ENCODE measurements at places on chromosomes 3 and 15. TPM values are rescaled to one million over a fixed set of nuclear protein-coding genes. Genes with fewer than 3 reads are reported as not detected.
A peak's percentile ranks its signal among the peaks of the same experiment; 100 is the strongest.

DNA sequence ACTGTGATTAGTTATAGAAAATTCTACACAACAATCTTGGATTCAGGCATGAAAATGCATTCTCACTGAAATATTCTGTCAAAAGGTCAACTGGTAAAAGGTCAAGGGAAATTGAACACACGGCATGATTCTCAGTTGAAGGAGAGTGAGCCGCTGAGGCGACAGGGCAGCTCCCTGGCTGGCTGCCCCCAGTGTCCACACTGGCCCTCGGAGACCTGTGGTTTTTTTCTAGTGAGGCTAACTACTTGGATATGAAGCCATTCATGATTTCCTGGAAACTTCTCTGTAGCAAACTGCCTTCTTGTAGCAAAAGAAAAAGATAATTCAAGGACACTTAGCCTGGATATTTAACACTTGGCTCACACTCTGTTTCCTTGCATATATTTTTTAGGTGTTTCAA, 37.2 kb downstream of the AADACL2 start:
- H3K27me3 ChIP-seq, result no peaks in the 10 kb centered on the region
- peaks cover 36% of the 10 kb centered on the region for H3K4me1 ChIP-seq
- H3K4me3 ChIP-seq, result no peak overlapping the region
- H3K36me3 ChIP-seq, result no peaks in the 10 kb centered on the region

DNA sequence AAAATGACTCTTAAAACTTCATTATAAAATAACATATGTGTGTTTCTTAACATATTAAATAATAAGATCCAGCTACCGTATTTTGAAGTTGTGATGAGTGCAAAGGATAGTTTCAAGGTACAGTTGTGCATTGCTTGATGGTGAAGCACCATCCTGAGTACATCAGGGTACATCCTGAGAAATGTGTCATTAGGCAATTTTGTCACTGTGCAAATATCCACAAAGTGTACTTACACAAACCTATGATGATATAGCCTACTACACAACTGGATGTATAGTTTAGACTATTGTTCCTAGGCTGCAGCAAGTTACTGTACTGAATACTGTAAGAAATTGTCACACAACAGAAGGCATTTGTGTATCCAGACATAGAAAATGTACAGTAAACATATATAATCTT, 20.8 kb upstream of the TM4SF1 start:
- peaks cover 30% of the 10 kb centered on the region for H3K4me1 ChIP-seq
- no peak overlapping the region for H3K4me3 ChIP-seq
- H3K36me3 ChIP-seq, result no peaks in the 10 kb centered on the region
- DNase-seq, result no peak

GRCh38 chr3:59424268-59425010, 374.6 kb upstream of the CFAP20DC start:
- H3K27me3 ChIP-seq, result no peaks in the 10 kb centered on the region
- H3K27ac ChIP-seq, result no peak overlapping the region
- H3K4me3 ChIP-seq, result no peak overlapping the region
- DNase-seq, result no peak

DNA sequence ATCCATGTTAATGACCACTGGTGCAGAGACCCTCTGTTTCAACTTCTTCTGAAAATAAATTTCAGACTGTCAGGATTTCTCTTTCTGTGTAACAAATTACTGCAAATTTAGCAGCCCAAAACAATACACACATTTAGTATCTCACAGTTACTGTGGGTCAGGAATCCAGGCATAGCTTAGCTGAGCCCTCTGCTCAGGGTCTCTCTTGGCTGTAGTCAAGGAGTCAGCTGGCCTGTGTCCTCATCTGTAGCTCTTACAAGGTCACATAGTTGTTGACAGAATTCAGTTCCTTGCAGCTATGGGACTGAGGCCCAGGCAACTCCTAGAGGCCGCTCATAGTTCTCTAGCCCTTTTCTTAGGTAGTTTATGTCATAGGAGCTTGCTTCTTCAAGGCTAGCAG, 51.9 kb downstream of the NKIRAS1 start:
- no peaks in the 10 kb centered on the region for H3K27me3 ChIP-seq
- no peaks in the 10 kb centered on the region for H3K36me3 ChIP-seq
- peaks cover 19% of the 10 kb centered on the region for H3K4me1 ChIP-seq
- no peak for DNase-seq
- no peak overlapping the region for H3K27ac ChIP-seq
- no peak overlapping the region for H3K4me3 ChIP-seq

- no peaks in the 10 kb centered on the region for H3K36me3 ChIP-seq
- H3K4me3 ChIP-seq, result no peak overlapping the region
- H3K4me1 ChIP-seq, result no peaks in the 10 kb centered on the region
- H3K27me3 ChIP-seq, result no peaks in the 10 kb centered on the region
- DNase-seq, result no peak
Measured at GRCh38 chr3:147173257-147173656, 233.1 kb downstream of the ZIC4 start.

DNA sequence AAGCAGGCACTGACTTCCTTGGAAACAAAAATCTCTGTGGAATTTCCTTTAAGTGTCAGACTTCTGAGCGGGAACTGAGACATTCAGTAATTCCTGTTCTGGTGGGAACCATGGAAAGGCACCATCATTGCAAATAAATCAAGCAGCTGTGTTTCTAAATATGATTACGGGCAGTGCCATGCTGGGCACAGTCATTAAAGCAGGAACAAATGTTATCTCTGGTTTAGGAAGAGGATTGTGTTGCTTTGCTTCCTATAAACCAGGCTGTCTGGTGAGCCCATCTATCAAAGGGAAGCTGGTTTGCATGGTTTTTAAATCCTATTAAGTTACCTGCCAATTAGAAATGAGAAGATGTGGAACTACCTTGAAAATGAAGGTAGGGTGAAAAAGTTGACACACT, 86.7 kb downstream of the EBLN2 start:
- H3K27me3 ChIP-seq, result no peaks in the 10 kb centered on the region
- H3K4me3 ChIP-seq, result no peak overlapping the region
- DNase-seq, result no peak
- no peaks in the 10 kb centered on the region for H3K4me1 ChIP-seq

DNA sequence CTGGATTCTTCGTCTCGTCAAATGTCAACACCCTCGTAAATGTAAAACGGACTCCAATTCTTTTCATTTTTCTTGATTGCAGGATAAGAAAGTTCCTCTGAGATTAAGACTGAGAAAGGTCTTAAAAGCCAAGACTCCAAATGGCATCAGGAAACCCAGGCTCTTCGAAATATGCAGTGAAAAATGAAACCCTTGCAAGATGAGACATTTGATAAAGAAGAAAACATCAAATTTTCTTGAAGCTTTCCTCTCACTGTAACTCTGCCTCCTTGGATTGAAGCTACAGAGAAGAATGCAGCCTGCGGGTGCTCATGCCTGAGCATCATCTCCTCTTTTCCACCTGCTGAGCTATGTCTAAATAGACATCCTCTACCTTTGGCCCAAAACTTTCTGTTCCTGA, 342.4 kb upstream of the THBS1 start:
- H3K27ac ChIP-seq, result no peak overlapping the region
- no peak for DNase-seq
- no peaks in the 10 kb centered on the region for H3K36me3 ChIP-seq
- no peaks in the 10 kb centered on the region for H3K27me3 ChIP-seq
- H3K4me3 ChIP-seq, result no peak overlapping the region

- peaks cover 6% of the 10 kb centered on the region for H3K27me3 ChIP-seq
- DNase-seq, result no peak
- H3K4me3 ChIP-seq, result no peak overlapping the region
- no peak overlapping the region for H3K27ac ChIP-seq
- H3K4me1 ChIP-seq, result peaks cover 4% of the 10 kb centered on the region
Measured at GRCh38 chr15:37094333-37094914, 5.9 kb downstream of the MEIS2 start.

GRCh38 chr15:34436126-34436955, 1.3 kb downstream of the GOLGA8A start:
- H3K27me3 ChIP-seq, result no peaks in the 10 kb centered on the region
- H3K27ac ChIP-seq, result peak overlapping the region; percentile 26
- H3K4me1 ChIP-seq, result peaks cover 4% of the 10 kb centered on the region
- peak overlapping the region; percentile 55 for H3K4me3 ChIP-seq
- H3K36me3 ChIP-seq, result no peaks in the 10 kb centered on the region

DNA sequence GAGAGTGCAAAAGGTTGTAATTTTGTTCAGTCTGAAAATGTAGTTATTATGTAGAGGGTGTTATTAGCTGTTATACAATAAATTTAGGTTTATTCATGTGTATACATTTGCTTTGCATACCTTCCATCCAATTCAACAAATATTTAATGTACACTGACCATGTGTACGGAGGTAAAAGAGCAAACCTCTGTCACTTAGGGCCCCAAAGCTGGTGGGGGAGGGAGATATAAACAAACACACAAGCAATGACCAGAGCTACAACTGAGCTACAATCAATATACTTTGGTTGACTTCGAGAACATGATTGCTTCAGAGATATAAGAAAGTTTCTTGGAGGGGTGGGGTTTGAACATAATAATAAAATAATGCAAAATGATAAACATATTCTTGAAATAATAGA, 17.5 kb upstream of the BCL6 start:
- DNase-seq, result no peak
- H3K27ac ChIP-seq, result no peak overlapping the region
- H3K27me3 ChIP-seq, result no peaks in the 10 kb centered on the region
- H3K36me3 ChIP-seq, result no peaks in the 10 kb centered on the region
- H3K4me1 ChIP-seq, result no peaks in the 10 kb centered on the region

- no peak overlapping the region for H3K27ac ChIP-seq
- H3K4me1 ChIP-seq, result no peaks in the 10 kb centered on the region
- H3K27me3 ChIP-seq, result no peaks in the 10 kb centered on the region
- DNase-seq, result no peak
- H3K4me3 ChIP-seq, result no peak overlapping the region
- no peaks in the 10 kb centered on the region for H3K36me3 ChIP-seq
Measured at GRCh38 chr15:77002954-77003912, 8.3 kb downstream of the PSTPIP1 start.

DNA sequence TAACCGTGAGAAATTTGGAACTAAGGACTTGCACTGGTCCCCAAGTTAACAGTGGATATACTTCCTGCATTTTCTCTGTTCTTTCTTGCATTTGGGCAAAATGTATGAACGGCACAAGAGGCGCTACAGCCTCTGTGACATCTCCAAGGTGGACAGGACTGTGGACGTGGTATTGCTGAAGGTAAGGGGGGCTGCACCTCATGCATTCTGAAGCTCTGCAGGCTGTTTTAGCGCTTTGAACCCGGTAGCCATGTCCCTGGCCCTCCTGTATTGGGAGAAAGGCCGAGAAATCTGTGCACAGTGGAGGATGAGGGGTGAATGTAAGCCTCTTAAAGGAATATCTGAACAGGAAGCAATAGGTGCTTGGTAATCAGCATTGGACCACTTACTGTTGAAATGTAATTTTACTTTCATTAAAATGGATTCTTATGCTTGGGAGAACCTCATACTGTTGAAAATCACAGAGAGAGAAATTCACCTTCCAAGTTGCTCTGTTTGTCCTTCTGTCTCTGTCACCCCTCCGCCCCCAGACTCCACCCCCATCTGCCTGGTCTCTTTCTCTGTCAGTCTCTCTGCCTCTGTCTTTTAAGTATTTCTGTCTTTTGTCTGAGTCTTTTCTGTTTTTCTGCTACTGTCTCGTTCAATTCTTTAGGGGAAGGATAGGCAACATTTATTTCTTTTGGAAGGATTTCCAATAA, 174.6 kb downstream of the KLHL25 start:
- DNase-seq, result no peak
- peak overlapping the region; percentile 77 for H3K27ac ChIP-seq
- no peaks in the 10 kb centered on the region for H3K36me3 ChIP-seq
- H3K4me1 ChIP-seq, result peaks cover 56% of the 10 kb centered on the region
- H3K4me3 ChIP-seq, result peak overlapping the region; percentile 23

GRCh38 chr3:41485484-41485883, 286.2 kb downstream of the CTNNB1 start:
- no peaks in the 10 kb centered on the region for H3K4me1 ChIP-seq
- no peaks in the 10 kb centered on the region for H3K27me3 ChIP-seq
- H3K4me3 ChIP-seq, result no peak overlapping the region
- no peak for DNase-seq
- no peak overlapping the region for H3K27ac ChIP-seq

DNA sequence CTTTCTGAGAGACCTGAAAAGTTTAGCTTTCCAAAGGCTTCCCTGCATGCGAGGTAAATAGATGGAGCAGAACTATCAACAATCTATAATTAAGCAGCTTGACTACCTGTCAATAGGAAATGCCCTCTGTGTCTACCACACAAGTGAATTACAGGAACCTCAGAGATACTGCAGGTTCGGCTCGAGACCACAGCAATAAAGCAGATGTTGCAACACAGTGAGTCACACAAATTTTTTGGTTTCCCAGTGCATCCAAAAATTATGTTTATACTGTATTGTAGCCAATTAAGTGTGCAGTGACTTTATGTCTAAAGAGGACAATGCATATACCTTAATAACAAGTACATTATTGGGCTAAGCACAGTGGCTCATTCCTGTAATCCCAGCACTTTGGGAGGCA, 252.0 kb downstream of the UBE2E2 start:
- H3K4me3 ChIP-seq, result no peak overlapping the region
- no peaks in the 10 kb centered on the region for H3K27me3 ChIP-seq
- no peaks in the 10 kb centered on the region for H3K4me1 ChIP-seq
- no peaks in the 10 kb centered on the region for H3K36me3 ChIP-seq

- no peak for DNase-seq
- H3K27me3 ChIP-seq, result no peaks in the 10 kb centered on the region
Measured at GRCh38 chr3:62248734-62249483, 124.4 kb downstream of the FEZF2 start.

GRCh38 chr3:128515967-128516366, 23.0 kb upstream of the GATA2 start:
- H3K27ac ChIP-seq, result no peak overlapping the region
- no peaks in the 10 kb centered on the region for H3K27me3 ChIP-seq
- H3K36me3 ChIP-seq, result no peaks in the 10 kb centered on the region

- H3K4me1 ChIP-seq, result no peaks in the 10 kb centered on the region
- H3K27me3 ChIP-seq, result no peaks in the 10 kb centered on the region
- H3K36me3 ChIP-seq, result peaks cover 32% of the 10 kb centered on the region
- DNase-seq, result no peak
- H3K4me3 ChIP-seq, result no peak overlapping the region
Measured at GRCh38 chr3:179622023-179622422, 17.4 kb downstream of the NDUFB5 start.

- H3K27ac ChIP-seq, result no peak overlapping the region
- H3K4me1 ChIP-seq, result no peaks in the 10 kb centered on the region
- H3K4me3 ChIP-seq, result no peak overlapping the region
- DNase-seq, result no peak
- no peaks in the 10 kb centered on the region for H3K36me3 ChIP-seq
Measured at GRCh38 chr3:165983284-165983683, 146.1 kb upstream of the BCHE start.

GRCh38 chr3:17075358-17075757, 190.6 kb downstream of the PLCL2 start:
- no peaks in the 10 kb centered on the region for H3K4me1 ChIP-seq
- no peaks in the 10 kb centered on the region for H3K36me3 ChIP-seq
- no peak for DNase-seq
- no peak overlapping the region for H3K4me3 ChIP-seq
- no peaks in the 10 kb centered on the region for H3K27me3 ChIP-seq
- no peak overlapping the region for H3K27ac ChIP-seq

Gene DUOX1
- total RNA-seq, result 132 TPM

Gene LDHAL6B
- 0.27 TPM for total RNA-seq

Gene SLITRK3
- 1.9 TPM for total RNA-seq

Gene SPTBN5
- 1.7 TPM for total RNA-seq

Gene WDR72
- 87.7 TPM for total RNA-seq

Gene CHRM5
- total RNA-seq, result not detected

Gene PLIN1
- 5.6 TPM for total RNA-seq

Gene STRIT1
- total RNA-seq, result not detected

Measured in thyroid gland (tissue), 4 donors.